ENCODE measurements at places on chromosomes 2 and 18.

DNA sequence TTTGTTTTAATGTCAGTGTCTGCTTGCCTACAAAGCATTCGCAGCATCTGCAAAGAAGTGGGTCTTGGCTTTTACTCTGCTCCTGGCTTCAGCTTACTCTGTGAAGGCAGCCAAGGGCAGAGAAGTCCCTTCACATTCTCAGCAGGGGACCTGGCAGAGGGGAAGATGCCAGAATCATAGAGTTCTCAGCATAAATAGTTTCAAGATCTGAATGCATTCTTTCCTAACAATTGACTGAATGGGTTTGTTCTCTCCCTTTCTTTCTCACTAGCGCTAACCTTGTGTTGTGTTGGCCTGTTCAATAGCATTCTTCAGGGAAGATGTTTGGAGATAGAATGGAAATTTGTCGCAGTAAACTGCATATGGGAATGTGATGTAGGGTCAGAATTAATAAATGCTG, 106.9 kb downstream of the FARSB start:
- no peak for DNase-seq

- peak; percentile 45 for DNase-seq
These were observed 32.3 kb downstream of the DNMT3A start for GRCh38 chr2:25309402-25309801.

- DNase-seq, result no peak
These were observed 75.1 kb upstream of the MAP4K4 start for GRCh38 chr2:101622210-101623030.

DNA sequence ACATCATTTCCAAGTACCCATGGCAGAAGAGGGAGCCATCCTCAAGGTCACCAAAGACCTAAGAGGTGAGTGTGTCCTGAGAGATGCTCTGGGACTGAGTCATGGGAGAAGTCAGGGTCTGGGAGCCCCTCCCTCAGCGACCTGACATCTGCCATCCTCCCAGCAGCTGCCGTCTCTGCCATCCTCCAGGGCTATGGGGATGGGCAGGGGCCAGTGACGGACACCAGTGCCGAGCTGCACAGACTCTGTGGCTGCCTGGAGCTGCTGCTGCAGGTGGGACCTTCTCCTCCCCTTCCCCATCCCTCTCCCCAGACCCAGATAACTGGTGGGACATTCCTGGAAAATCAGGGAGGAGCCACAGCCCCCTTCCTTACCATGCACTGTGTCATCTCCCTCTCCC, 1.5 kb downstream of the RUFY4 start:
- DNase-seq, result no peak

GRCh38 chr18:78571831-78572347, 407.7 kb upstream of the SALL3 start:
- no peak for DNase-seq

- DNase-seq, result no peak
These were observed 553.3 kb downstream of the ARHGAP15 start for GRCh38 chr2:143682436-143683055.

- DNase-seq, result no peak
These were observed 60.3 kb upstream of the UPP2 start for GRCh38 chr2:158041400-158041799.

- DNase-seq, result no peak
These were observed 297.9 kb upstream of the MMADHC start for GRCh38 chr2:149885468-149885867.
